ENCODE measurements at places on chromosomes 7 and 10.

DNA sequence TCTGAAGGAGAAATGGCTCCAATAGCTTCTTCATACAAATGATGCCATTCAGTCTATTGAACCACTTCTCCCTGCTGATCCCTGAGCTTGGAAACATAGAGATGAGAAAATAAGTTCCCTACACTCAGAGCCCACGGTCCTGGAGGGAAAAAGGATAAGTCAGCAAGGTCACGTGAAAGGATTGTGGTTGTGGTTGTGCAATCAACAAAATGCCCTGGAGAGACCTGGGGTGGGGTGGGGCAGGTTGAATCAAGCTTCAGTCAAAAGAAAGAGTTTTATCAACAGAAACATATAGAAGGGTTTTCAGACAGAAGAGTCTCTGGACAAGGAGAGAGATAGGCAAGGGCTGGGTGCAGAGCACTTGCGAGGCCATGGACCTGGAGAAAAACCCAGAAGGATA lies 30.1 kb downstream of the C10orf90 start:
- DNase-seq, result no peak

- DNase-seq, result peak; percentile 15
Measured at GRCh38 chr7:98250789-98251188, 1.2 kb downstream of the TECPR1 start.

DNA sequence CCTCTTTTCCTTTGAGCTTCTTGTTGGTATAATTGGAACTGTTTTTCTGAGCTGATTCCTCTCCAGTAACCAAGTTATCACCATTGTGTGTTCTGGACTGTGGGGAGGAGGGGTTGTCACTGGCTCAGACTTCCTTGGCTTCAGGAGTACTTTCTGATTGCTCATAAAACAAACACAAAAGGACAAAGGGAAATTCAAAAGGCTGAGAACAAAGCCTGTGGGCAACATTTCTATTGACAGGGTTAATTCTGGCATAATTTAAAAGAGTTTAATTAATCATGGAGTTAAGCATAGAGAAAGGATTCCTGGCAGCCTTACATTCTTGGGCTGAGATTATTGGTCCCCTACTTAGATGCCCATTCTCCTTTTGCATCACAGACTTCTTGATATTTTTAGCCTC lies 222.9 kb upstream of the KMT2E start:
- no peak for DNase-seq

DNA sequence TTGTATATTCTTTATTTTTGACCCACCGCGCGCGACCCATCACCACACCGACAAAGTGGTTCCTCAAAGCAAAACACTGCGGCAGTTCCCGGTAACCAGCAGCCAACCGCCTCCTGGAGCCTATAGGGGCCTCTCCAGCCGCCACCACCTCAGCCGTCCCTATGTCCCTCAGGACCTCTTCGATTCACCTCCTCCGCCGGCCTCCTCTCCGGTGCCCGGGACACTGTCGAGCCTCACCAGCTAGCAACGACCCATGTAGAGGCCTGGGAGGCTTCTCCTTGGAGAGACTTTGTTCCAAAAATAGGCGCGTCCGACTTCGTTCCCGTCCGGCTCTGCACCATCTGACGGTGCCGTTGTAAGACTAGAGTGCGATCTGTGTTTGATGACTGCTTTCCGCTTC lies 158.8 kb downstream of the HGF start:
- no peak for DNase-seq

- no peak for DNase-seq
Measured at GRCh38 chr10:132729810-132730572, 56.0 kb downstream of the NKX6-2 start.

DNA sequence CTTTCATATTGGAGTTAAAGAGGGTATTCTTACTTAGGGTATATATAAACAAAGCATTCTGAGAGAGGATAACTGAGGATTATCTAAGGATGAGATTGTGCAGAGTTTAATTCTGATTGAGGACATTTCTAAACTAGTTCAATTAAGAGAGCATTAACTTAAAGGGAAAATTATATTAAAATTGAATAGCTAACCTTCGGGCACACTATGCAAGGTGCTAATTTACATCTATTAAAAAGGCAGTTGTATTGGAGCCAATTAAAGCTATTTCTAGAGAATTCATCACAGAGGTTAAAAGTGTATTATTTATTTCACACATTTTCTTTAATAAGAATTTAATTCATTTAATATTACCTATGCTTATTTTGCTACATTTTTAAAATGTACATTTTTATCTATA lies 17.0 kb upstream of the PIK3CG start:
- DNase-seq, result no peak

DNA sequence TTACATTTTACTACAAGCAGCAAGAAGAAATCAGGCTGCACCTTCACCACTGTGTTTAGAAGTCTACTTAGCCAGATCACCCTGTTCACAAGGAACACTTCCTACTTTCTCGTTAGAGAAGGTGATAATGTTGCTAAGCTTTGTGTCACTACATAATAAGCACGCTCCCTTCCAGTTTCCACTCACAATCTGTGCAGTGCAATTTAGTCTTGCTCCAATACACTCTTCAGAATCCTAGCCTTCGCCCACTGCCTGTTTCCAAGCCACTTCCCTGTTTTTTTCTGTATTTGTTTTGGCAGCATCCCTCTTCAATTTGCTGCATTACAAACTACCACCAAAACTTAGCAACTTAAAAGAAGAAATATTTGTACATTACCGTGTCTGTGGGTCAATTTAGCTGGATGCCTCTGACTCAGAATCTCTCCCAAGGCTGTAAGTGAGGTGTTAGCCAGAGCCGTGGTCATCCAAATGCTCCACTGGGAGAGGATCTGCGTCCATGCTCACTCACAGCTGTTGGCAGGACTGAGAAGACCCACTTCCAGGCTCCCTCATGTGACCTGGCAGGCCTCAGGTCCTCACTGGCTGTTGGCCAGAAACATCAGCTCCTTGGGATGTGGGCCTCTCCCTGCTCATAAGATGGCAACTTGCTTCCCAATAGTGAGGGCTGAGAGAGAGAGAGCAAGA lies 110.4 kb downstream of the PON1 start:
- DNase-seq, result no peak

- no peak for DNase-seq
Measured at GRCh38 chr10:72445851-72446250, 91.1 kb upstream of the DNAJB12 start.

DNA sequence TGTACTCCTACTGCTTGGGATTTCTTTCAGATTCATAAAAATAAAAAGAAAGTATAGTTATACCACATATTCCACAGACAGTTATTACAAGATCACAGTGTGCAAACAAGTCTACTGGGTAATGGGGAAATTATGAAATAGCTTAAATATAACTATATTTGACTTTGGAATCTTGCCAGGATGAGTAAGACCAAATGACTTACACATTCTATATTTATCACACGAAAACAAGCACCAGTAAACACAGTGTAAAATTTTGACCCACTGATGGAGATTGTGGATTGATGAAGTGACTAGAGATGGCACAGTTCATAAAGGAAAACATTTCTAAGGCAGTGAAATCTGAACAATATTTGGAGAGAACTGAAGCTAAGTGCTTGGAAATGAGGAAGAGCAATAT lies 339.7 kb downstream of the THSD7A start:
- DNase-seq, result no peak

- DNase-seq, result no peak
Measured at GRCh38 chr7:51351661-51352060, 35.1 kb upstream of the COBL start.

DNA sequence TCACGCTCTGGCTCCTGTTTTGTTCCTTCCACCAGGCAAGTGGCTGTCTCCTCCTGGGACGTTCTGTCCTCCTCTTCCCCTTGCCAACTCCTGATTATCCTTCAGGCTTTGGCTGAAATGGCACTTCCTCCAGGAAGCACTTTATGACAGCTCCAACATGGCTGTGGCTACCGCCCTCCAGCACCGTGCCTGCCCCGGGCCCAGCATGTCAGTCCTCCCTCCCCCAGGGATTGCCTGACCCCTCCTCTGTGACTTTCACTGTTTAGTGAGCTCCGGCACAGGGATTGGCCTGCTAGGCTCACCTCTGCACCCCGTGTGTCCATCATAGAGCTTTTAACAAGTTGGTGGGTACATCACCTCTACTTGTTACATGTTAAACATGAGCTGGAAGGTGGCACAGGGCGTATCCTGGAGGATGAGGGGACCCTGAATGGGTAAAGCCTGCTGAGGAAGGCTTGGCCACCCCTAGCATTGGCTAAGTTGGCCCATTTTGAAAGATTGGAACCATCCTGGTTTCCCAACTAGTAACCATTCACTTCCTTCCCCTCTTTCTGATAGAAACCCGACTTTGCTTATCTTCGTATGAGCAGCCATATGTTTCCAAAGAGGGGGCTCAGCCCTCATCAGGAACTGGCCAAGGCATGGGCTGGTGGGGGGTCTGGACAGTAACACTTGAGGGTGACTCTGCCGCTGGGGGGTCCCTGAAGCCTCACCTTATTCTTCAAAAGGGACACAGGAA lies 10.5 kb upstream of the ADAMTS14 start:
- no peak for DNase-seq

- DNase-seq, result no peak
Measured at GRCh38 chr10:76992467-76992866, 645.1 kb downstream of the KCNMA1 start.

- no peak for DNase-seq
Measured at GRCh38 chr7:117085769-117086463, 132.6 kb downstream of the ST7 start.

DNA sequence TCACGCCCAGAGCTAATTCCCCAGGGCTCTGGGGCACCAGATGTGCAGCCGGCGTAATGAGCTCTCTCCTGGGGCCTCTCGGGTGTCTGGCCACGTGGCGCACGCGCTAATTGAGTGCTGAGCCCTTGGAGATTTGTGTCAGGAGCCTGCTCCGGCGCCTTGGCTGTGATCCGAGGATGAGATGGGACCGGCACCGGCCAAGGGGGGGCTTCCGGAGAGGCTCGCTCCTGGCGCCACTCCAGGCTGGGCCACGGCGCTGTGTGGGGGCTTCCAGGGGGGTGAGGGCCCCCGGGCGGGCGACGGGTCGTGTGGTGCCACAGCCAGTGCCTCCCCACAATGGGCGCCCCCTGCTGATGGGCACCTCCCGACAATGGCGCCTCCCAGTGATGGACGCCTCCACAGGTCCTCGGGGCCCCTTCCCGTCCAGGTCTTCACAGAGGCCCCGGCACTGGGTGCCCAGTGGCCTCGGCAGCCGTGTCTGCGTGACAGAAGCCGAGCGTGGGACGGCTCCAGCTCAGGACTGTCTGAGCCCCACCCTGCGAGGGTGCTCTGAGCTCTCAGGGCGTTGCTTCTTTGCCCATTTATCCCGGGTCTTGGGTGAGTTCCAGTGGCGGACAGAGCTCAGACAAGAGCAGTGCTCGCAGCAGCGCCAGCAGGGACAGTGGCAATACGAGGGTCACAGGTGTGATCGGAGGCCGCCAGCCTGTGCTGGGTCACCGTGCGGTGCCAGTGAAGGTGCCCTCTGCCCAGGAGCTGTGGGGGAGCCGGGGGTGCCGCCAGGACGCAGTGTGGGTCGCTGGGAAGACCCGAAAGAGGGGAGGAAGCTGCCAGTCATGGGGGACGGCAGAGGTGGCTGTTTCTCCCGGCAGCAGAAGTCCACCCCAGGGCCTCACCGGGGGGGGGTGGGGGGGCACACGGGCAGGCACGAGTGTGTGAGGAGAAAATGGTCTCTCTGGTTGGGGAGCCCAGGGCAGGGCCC lies 8.2 kb upstream of the NKX6-2 start:
- DNase-seq, result no peak

DNA sequence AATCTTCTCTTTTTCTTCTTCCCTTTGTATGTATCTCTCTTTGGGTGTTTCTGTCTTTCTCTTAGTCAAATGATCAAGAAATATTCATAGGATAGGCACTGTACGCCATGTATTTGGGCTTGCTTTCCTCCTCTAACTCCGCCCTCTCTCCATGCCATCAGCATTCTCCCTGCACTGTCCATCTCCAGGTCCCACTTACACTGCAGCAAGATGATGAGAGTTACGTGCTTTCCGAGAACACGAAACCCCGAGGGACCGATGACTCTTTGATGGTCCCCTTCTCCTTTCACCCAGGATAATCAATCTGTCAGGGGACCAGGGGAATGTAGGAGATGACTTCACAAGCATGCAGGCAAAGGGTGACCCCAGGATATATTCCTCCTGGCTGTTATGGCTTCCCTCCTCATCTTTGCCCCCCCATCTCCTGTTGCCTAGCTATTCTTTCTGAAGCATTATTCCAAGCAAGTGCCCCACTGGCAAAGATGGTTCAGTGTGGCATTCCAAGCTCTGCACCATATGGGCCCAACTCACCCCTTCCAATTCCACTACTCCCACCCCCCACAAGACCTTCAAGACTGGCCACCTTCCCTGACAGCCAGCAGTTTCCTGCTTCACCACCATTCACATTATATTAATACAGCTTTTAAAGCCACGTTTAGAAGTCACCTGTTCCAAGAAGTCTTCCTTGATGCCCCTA lies 40.0 kb downstream of the HIF1AN start:
- DNase-seq, result no peak

DNA sequence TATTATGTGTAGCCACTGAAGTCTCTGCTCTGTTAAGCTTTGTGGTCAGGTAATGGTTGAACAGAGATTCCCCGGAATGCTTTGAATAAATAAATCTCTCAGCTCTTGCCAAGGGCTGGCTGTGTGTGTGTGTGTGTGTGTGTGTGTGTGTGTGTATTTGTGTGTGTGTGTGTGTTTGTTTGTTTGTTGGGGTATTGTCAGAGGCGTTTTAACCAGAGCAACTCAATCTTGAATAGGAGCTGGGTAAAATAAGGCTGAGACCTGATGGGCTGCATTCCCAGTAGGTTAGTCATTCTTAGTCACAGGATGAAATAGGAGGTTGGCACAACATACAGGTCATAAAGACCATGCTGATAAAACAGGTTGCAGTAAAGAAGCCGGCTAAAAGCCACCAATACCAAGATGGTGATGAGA lies 256.2 kb upstream of the CACNA2D1 start:
- DNase-seq, result no peak

DNA sequence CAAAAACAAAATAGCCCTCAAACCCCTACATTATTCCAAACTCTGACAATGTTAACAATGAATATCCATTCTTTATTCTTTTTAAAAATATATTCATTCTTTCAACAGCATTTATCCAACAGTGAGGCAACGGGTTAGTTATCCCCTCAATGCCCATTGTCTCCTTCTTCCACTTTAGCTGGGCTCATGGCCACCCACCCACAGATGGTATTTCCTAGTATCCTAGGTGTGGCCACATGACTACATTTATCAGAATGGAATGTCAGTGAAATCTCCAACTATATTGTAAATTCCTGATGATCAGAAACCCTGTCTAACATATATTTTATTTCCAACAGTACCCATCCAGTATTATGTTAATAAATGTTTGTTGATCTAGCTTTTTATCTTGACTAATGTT lies 13.6 kb downstream of the HOXA1 start:
- DNase-seq, result no peak

DNA sequence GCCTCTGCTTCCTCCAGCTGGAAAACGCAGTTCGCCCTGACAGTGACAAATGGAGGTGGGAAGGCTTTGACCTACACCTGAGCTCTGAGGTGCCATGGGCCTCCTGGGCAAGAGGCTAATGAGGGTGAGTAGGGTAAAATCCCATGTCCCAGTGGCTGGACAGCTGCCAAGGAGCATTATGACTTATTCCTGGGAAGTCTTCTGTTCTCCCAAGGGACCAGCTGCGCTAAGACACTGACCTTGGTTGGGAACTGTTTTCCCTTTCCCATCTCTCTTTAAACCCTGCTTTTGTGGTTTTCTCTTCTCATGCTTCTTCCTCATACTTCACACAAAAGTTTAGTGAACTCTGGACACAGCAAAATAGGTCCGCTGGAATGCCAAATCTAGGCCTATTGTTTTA lies 72.6 kb downstream of the COPG2 start:
- no peak for DNase-seq

- no peak for DNase-seq
Measured at GRCh38 chr10:122285506-122286444, 14.7 kb downstream of the BTBD16 start.
